ENCODE measurements at places on chromosomes 16 and 17.

DNA sequence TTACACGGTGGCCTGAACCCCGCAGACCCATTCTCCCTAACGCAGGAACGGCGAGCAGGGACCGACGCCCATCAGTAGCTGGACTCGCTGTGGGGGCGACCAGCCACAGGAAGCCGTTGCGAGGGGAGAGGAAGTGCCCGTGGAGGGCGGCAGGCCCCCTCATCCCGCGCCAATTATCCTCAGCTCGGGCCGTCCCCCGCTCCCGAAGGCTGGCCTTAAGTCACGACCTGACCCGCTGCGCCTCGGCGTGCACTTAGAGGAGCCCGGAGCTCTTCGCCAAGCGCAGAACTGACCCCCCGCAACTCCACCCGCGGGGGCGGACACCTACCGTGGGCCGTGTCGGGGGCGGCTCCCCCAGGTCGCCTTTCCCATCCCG is 401 bp downstream of the ARL16 start:
- DNase-seq: no peak

DNA sequence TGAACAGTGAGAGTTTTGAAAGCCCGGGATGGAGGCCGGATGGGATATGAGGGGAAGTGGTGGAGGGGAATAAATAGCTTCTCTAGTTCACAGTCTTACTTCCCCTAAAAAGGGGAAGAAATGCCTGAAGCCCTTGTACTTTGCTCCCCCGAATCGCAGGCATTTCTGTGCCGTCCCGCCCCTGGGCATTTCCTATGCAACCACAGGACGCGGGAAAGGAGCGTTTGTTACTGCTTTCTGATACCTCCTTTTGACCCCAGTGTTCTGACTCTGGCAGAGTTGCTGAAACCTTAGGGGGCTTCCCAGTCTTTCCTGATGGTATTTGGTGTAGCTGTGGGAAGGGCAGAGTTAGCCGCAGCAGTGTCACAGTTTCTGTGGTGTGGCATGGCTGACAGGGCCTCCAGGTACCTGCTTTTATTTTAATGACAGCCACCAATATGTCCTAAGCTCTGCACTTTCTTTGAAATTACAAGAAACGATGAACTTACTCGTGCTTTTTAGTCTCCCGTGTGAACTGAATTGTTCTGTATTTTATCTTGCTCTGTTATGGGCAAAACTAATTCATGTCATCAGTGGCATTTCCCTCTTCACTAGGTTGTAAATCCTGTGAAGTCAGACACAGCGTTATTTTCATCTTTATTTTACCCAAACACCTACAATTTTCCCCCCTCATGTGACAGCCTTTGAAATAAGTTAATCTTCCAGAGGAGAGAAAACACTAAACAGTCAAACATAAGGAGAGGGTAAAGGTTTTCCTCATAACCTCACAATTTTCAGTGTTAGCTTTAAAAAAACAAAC is 27.1 kb downstream of the USP10 start:
- no peak for DNase-seq

DNA sequence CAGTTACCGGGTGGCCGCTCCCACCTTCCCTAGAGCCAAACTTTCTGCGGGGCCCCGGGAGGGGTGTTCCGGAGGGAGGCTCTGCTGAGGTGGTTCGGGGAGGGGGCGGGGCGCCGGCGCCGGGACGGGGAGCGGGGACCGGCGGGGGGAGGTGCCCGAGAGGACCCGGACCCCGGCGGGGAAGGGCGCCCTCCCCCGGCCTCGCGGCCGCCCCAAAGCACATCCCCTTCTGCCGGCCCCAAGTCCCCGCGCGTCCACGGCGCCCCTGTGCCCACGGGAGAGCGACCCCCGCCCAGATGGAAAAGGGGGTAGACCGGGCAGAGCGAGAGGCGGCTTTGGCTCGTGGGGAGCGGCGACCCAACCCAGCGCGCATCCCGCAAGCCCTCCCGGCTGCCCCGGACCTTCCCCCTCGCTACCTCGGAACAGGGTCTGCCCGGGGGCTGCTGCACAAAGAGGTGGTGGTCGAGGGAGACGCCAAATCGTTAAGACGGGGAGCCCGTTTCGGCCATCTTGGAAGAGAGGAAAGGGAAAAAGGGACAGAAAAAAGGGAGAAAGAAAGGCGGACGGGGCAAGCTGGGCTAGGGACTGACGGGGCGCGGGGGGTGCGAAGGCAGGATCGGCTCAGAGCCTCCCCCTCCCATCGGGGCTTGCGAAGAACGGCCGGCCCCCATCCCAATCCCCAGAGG is 530 bp downstream of the PCGF2 start:
- DNase-seq: no peak

GRCh38 chr17:44840936-44841335 is 6.7 kb upstream of the HIGD1B start:
- DNase-seq: no peak

GRCh38 chr17:41996855-41997164 is 20.4 kb downstream of the DNAJC7 start:
- no peak for DNase-seq

DNA sequence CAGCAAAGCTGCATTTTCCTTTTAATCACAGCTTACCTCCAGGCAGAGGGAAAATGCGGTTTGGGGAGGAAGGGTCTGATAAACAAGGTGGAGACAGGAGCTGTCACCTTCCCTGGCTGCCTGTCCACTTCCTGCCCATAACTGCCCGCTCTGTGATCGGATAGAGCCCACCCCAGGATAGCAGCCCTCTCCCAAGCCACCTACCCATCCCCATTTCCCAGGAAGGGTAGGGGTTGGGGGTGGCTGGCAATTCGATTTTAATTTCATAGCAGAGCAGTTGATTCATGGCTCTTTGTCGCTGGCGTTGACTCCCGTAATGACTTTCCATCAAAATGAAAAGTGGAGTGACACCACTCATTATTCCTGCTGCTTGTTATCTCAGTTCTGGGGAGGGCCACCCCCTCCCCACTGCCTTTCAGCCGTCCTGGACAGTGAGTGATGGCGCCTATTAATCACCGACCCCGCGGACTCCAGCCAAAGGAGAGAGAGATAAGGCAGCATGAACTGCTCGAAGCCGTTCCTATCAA is 11.2 kb downstream of the CDK5RAP3 start:
- peak; percentile 47 for DNase-seq

- no peak for DNase-seq
Measured at GRCh38 chr17:48347177-48347576, 82.8 kb downstream of the SKAP1 start.

DNA sequence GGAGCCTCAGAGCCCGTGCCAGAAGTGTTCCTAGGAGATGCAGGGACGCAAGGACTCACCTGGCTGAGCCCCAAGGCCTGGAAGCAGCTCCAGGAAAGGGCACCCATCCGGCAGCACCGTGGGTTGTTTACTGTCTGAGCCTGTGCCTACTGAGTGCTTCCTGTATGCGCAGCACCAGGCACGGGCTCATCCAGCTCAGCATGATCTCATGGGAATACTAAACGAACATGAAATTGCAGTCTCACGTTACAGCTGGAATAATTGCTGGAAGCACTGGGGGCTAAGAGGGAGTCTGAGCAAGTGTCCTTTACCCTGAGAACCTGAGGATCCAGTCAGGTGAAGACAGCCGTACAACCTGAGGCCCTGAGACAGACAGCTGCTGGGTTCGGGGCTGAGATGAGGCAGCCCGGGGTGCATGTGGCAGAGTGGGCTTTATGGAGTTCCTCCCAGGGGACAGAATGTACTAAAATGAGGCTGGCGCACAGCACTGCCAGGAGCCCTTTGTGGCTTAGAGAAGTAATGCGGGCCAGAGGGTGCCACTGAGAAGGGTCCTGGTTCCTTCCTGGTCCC is 5.4 kb downstream of the CTRL start:
- DNase-seq: no peak

- DNase-seq: no peak
Measured at GRCh38 chr17:54177606-54178308, 355.0 kb downstream of the KIF2B start.

- DNase-seq: no peak
Measured at GRCh38 chr16:56773532-56773931, 43.6 kb downstream of the NUP93 start.

DNA sequence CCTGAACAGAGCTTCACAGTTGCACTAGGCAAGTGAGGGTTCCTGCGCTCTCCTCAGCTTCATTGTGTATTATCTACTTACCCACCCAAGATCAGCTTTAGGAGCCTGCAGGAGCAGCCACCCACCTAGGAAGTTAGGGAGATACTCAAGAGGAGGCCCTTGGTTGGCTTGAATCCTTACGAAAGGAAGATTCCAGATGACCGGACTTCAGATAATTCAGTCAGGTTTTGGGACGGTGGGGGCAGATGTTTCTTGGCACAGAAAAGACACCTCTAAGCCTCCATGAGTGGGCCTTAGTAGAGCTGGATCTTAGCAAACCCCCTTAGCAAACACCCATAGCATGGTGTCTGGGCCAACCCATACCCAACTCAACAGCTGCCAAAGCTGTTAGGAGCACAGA is 2.4 kb upstream of the CBFB start:
- DNase-seq: no peak

DNA sequence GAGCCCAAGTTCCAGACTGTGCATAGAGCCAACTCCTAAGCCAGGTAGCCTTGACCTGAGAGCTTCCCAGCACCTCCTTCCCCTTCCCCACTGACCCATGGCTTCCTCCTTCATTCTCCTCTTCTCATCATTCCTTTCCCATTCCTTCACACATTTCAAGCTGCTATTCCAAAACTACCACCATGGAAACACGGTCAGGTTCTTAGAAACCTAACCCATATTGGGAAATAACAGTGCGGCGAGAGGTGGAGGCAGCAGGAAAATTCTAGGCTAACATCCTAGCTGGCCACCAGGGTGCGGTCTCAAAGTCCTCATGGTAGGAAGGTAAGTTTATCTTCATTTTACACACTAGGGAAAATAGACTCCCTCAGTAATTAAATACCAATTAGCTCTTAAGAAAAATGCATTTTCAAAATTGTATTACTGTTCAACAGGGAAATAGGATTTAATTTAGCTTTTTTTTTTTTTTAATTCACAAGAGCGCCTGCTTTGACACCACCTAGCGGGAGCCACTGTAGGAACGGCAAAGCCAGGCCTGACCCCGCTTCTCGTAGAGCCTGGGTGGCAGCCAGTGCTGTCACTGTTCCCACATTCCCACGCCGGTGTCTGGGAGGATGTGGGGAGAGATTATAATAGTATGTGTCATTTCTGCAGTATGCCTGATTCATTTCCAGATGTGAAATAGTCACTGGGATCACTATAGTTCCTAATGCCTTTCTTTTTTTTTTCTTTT is 14.0 kb upstream of the SPHK1 start:
- no peak for DNase-seq

DNA sequence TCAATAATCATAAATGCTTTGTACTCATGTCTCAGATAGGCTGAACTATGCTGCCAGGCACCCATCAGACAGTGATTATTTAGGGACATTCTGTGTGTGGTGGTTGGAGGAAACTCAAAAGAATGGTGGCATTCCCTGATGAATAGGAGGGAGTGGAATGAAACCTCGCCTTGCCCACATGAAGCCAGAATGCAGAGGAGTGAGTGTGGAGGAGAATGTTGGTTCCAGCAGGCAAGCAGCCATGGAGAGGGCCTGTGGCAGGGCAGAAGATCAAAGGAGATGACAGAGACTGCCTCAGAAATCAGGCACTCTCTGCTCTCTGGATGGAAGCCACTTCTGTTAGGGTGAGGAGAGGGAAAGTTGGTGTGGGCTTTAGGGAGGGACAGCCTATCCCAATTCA is 22.5 kb downstream of the KCTD19 start:
- DNase-seq: no peak

- no peak for DNase-seq
Measured at GRCh38 chr16:27402964-27403600, 1.1 kb downstream of the IL21R start.

GRCh38 chr16:57186872-57187854 is 1.0 kb downstream of the RSPRY1 start:
- peak; percentile 59 for DNase-seq

Data from spinal cord (tissue), 10 donors.